AG04450 (cell line): ENCODE measurements at places on chromosomes 2 and 18.

DNA sequence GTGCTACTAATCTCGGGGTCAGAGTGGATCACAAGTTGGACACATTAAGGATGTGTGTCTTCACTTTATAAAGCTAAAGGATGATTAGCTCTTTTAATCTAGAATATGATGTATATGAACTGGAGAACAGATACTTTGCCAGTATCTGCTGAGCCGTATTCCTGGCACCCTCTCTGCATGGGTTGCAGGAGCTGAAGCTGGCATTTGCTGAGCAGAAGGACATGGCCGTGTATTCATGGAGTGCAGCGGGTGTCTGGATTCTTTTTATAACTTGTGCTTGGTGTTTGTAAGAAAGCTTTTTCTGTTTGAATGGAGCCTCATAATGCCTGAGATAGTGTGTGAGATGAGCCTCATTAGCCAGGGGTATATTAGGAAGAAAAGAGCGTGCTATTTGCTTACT lies 103.9 kb upstream of the MCFD2 start:
- DNase-seq: no peak

- DNase-seq: no peak
Observed at GRCh38 chr18:12008842-12009580, 27.7 kb downstream of the IMPA2 start.

- no peak for DNase-seq
Observed at GRCh38 chr2:216222650-216223352, 113.7 kb downstream of the XRCC5 start.

GRCh38 chr2:212357606-212358005 lies 181.0 kb downstream of the ERBB4 start:
- no peak for DNase-seq

DNA sequence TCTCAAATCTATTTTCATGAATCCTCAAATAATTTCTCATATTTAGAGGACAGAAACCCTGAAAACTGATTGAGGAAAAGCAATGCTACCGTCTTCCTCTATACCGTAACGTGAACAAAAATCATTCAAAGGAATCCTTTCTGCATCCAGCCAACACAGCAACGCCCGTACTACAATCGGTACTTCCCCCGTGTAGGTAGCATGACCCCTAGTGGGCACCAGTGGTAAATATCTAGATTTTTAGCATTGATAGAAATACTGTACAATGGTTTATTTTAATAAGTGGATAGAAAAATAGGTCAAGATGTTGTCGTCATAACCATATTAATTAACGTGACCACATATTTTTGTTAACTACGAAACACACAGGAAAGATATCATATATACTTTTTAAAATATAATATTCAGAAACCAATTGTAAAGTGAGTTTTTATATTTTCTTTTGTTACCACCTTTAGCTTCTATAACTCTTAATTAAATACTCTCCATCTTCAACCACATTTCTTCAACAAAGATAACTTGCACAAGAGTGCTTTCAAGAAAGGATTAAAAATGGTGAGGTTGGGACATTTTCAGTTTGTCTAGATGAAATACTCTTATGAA lies 194.1 kb downstream of the SS18 start:
- DNase-seq: peak; percentile 29

DNA sequence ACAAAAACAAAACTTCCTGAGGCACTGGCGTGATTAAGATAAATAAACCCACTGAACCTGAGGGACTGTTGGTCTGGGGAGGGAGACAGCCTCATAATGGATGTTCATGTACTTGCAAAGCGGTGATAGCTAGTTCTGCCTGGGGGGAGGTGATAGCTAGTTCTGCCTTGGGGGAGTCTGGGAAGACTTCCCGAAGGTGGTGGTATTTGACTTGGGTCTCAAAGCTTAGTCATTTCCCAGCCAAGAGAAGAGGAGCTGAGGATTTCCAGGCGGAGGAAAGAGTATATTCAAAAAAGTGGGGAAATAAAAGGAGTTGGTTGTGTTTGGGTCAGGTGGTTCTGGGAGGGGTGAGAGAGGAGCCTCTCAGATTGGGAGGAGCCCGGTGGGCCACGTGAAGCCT lies 24.7 kb downstream of the DGKD start:
- no peak for DNase-seq

GRCh38 chr2:38789691-38790090 lies 11.7 kb downstream of the GEMIN6 start:
- DNase-seq: no peak

- no peak for DNase-seq
Observed at GRCh38 chr18:44697315-44697714, 16.6 kb downstream of the SETBP1 start.

DNA sequence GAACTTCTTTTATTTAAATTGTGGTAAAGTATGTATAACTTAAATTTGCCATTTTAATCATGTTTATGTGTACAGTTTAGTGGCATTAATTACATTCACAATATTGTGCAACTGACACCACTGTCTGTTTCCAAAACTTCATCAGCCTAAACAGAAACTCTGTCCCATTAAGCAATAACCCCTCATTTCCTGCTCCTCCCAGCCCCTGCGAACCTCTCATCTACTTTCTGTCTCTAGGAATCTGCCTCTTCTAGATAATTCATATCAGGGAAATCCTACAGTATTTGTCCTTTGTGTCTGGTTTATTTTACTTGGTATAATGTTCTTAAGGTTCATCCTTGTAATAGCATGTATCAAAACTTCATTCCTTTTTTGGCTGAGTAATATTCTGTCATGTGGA lies 75.1 kb downstream of the BOLA3 start:
- DNase-seq: no peak

DNA sequence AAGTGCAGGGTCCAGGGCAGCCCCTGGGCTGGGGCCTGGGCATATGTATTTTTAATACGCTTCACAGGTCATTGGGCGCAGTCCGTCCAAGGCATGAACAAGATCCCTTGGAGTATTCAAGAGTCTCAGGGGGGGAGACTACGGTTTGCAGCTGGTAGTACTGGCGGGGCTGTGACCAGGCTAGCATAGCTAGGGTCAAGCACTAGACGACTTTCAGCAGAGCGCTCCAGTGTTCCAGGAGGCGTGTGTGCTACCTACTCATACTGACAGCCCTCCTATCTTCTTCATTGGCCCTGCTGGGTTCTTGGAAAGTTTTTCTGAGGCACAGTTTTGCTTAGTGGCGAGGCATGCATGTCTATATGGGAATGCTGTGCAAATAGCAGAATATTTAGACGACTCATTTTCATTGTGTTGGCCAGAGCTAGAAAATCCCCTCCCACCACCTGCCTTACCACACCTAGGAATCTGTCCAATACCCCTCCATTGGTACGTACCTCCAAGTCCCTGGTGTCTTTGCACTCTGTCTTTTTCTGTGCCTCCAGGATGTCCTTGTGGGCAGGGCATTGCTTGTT lies 68.2 kb downstream of the GLI2 start:
- DNase-seq: no peak

GRCh38 chr2:7588295-7588694 lies 671.1 kb downstream of the RNF144A start:
- DNase-seq: no peak

DNA sequence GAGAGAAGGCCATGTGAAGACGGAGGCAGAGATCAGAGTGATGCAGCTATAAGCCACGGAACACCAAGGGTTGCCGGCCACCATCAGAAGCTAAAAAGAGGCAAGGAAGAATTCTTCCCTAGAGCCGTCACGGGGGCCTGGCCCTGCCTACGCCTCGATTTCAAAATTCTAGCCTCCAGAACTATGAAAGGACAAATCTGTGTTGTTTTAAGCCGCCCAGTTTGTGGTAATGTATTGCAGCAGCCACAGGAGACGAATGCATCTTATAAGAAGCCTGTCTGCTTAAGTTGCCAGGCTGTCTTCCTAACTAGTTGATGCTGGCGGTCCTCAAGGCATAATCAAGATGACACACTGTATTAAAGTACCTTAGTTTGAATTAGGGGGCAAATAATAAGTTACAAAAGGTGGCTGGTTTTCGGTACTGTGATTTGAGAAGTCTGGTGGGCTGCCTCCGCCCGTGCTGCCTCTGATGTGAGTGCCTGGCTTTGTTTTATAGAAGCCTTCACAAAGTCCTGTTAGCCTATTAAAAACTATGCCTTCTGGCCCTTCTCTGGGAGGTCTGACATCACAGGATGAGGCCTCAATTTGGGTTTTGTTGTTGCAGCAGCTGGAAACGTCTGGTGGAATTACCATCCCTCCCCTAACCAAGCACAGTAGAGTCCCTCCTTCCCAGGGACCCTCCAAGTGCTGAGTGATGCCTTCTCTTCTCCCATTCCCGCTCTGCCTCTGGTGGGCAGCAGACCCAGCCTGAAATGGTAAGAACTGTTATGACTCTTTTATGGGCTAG lies 53.6 kb downstream of the SRD5A2 start:
- no peak for DNase-seq

GRCh38 chr18:55250768-55251173 lies 291.5 kb upstream of the CCDC68 start:
- no peak for DNase-seq

DNA sequence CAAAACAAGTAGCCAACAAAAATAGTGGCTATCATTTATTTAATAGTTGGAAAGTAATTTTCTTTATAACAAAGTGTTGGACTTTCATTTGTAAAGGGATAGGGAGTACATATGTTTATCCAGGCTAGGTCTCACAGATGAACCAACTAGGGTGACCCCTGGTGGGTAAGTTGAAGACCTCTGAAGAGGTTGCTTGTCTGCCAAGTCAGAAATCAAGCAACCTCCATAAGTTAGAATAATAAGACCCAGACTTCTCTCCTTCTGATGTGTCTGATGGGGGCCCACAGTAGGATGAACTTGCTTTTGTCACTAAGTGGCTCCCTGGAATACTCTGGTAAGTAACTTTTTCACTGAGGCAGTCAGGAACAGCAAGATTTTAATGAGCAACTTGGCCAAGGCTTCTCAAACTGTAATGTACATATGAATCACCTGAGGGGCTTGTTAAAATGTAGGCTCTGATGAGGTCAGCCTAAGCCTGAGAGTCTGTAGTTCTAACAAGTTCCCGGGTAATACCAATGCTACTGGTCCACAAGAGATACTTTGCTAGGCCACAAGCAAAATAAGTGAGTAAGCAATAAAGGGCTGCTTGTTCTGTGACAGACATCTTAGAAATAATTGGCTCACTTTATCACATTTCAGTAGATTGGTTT lies 319.6 kb downstream of the PIK3C3 start:
- DNase-seq: no peak

- DNase-seq: no peak
Observed at GRCh38 chr2:173193925-173194324, 118.3 kb downstream of the MAP3K20 start.

DNA sequence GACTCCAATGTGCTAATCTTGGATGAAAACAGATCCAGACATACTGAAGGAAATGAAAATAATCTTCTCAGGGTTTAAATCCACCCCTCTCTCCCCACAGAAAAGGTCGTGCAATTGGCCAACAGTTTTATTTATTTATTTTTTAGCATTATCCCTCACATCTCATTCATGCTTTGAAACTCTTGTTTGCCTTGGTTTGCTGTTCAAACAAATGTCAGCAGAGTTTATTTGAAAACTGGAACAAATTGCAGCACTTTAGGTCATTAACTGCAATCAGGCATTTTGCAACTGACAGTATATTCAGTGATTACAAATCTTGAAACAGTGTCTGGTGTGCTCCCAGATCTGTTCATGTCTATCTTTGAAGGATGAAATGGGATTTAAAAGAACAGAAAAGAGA lies 220.6 kb downstream of the SLC4A10 start:
- no peak for DNase-seq

GRCh38 chr2:96528006-96528699 lies 8.4 kb upstream of the ARID5A start:
- no peak for DNase-seq

DNA sequence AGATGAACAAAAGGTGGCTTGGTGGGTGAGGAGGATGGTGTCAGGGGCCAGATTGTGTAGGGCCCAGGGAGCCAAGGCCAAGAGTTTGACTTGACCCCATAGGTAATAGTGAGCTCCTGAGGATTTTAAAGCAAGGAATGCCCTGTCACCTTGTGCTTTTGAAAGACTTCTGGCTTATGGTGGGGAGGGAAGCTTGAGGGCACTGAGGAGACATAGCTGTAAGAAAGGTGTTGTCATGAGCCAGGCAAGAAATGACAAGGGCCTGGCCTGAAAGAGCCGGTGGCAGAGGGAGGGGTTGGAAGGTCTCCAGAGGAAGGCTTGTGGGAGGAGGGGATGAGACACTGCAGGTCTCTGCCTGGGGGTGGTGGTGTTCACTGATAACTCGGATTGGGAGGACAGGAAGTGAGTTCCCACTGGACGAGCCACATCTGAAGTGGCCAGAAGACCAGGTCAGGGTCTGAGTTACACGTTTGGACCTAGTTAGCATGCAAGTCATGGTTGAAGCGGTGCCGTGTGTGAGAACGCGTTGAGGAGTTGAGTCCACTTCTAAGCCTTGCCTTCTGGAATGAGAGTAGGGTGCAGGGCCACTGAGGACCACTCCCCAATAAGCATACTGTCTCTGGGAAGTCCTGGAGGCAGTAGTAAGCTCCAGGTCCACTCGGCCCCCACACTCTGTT lies 64.3 kb downstream of the TET3 start:
- no peak for DNase-seq

DNA sequence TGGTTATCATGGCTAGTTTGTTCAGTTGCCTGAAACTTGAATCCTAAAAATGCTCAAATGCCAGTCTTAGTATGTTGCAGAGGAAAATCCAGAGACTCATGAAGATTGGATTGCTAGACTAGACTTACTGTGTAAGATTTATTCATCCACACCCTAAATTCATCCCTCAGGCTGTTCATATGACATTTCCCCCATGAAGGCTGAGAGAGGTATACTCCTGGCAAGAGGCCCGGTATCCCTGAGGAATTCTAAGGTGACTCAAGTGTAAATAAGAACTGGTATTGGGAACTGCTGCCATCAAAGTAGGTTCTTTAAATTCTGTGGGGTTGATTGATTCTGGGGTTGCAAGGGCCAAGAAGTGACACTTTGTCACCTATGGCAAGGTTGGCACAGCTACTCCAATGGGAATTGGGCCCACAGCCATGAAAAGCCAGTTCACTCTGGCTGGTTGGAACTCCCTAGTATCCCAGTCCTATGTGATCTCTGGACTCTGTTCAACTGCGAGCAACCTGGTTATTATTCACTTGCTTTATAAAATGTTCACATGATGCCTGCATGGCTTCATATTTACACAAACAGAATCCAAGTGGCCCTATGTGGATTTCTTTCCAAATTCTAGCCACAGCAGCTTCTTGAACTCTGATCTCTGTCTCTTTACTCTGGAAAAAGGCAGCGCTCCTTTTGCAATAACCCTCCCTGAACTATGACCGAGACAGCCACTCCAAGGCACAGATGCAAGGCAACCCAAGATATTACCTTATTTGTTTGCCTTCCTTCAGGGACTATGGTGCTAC lies 429.1 kb downstream of the CBLN2 start:
- DNase-seq: no peak

GRCh38 chr2:53558867-53559266 lies 208.7 kb upstream of the CHAC2 start:
- no peak for DNase-seq

- no peak for DNase-seq
Observed at GRCh38 chr18:77079954-77080682, 52.5 kb downstream of the MBP start.

DNA sequence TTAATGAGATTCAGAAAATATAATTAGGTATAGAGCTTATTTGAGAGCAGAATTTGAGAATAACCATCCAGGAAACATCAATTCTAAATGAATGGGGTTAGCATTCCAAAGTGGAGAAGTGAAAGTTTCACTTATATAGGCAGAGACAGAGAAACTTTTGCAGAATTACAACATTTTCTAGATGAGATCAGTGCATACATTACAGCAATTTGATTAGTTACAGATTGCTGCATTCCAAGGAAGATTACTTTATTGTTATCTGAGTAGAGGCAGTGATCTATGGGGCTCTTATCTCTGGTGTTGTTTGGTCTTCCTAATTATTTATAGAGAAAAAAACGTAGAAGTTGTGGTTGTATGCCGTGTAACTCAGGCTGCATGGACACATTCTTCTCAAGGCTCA lies 373.8 kb upstream of the SYT4 start:
- no peak for DNase-seq

- DNase-seq: no peak
Observed at GRCh38 chr2:218558986-218559385, 9.2 kb downstream of the USP37 start.
